ENCODE measurements at places on chromosomes 12 and 14.

- no peak for DNase-seq
Observed at GRCh38 chr12:132522592-132523380, 32.8 kb downstream of the FBRSL1 start.

- no peak for DNase-seq
Observed at GRCh38 chr14:78637489-78637888, 467.3 kb downstream of the NRXN3 start.

DNA sequence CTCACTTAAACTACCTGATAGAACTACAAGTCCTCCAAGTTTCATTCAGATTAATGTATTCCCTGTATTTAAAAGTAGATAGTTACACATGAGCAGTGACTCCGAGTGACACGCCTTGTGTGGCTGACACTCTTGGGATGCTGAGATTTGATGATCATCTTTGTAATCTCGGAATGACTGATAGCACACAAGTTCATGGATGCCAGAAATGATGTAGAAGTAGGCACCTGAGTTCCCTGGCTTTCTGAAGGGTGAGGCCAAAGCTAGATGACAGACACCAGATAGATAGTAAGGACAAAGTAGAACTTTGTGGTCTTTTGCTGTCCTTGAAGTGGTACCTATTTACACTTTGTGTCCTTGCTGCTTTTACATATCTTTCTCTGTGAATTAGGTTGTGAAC is 491.2 kb downstream of the PCNX1 start:
- no peak for DNase-seq

- DNase-seq = no peak
Observed at GRCh38 chr12:76713130-76713529, 50.8 kb upstream of the ZDHHC17 start.

DNA sequence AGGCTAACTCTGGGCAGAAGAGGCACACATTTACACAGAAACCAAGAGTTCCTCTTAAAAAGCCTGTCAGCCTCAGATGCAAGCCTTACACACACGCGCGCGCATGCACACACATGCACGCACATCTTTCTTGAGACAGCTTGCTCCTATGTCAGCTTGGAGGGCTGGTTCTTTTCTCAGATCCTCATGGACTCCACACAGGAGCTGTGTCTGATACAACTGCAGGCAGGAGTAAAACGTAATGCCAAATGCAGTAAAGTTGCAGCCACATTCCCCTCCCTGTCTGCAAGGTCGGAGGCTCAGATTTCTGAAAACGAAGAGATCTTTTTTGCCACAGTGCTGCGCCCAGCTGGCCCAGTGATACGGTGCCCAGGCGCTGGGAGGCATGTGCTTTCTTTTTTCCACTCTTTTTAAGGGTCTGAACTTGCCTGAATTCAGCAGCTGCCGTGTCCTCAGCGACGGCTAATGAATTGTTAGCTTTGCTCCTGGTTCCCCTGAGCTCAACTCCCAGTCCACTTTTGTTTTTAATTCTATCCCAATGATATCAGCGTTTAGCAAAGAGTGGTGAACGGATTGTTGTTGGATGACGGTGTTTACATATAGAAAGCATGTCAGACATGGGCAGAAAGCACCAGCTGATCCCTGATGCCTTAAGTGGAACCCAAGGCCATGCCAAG is 72.9 kb upstream of the FOXN3 start:
- peak; percentile 53 for DNase-seq

DNA sequence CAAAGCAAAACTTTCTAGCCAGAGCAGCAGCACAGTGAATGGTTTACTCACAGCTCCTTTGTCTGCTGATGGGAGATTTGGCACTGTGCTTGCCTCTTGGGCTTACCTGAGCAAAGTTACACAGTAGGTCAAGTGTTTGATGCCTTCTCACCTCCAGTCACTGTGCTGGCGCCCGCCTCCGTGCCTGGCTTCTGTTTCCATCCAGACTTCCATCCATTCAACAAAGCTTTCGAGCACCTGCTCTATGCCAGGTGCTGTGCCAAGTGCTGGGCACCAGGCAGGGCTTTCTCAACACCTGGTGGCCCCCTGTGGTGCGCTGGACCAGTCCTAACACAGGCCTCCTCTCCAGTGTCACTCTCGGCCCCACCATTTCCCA is 199.2 kb upstream of the EEA1 start:
- no peak for DNase-seq

- peak; percentile 15 for DNase-seq
Observed at GRCh38 chr12:92363295-92364146, 217.9 kb upstream of the BTG1 start.

DNA sequence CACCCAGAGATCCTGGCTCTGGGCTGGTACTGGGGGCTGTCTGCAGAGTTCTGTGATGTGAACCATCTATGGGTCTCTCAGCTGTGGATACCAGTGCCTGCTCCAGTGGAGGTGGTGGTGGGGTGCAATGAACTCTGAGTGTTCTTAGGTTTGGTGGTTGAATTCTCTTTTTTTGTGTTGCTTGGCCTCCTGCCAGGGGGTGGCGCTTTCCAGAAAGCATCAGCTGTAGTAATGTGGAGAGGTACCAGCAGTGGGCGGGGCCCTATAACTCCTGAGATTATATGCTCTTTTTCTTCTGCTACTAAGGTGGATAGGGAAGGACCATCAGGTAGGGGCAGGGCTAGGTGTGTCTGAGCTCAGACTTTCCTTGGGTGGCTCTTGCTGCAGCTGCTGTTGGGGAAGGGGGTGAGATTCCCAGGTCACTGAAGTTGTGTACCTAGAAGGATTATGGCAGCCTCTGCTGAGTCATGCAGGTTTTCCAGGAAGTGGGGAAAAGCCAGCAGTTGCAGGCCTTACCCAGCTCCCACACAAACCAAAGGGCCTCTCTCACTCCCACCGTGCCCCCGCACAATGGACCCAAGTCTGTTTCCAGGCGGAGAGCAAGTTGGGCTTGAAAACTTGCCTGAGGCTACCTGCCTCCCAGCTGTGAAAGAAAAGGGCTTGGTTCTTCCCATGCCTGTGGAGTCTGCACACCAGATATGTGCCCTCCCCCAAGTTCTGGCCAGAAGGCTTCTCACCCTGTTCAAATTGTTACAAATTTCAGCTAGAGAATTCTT is 18.6 kb downstream of the CCER1 start:
- DNase-seq = no peak

GRCh38 chr12:53733807-53734200 is 6.6 kb upstream of the CALCOCO1 start:
- no peak for DNase-seq

GRCh38 chr12:107402041-107403022 is 283.3 kb upstream of the PWP1 start:
- DNase-seq = peak; percentile 56

GRCh38 chr12:27015730-27016076 is 1.5 kb upstream of the TM7SF3 start:
- DNase-seq = peak; percentile 34

GRCh38 chr14:22558221-22558913 is 30.7 kb downstream of the DAD1 start:
- DNase-seq = no peak

GRCh38 chr12:90972226-90972625 is 17.2 kb upstream of the CCER1 start:
- no peak for DNase-seq

DNA sequence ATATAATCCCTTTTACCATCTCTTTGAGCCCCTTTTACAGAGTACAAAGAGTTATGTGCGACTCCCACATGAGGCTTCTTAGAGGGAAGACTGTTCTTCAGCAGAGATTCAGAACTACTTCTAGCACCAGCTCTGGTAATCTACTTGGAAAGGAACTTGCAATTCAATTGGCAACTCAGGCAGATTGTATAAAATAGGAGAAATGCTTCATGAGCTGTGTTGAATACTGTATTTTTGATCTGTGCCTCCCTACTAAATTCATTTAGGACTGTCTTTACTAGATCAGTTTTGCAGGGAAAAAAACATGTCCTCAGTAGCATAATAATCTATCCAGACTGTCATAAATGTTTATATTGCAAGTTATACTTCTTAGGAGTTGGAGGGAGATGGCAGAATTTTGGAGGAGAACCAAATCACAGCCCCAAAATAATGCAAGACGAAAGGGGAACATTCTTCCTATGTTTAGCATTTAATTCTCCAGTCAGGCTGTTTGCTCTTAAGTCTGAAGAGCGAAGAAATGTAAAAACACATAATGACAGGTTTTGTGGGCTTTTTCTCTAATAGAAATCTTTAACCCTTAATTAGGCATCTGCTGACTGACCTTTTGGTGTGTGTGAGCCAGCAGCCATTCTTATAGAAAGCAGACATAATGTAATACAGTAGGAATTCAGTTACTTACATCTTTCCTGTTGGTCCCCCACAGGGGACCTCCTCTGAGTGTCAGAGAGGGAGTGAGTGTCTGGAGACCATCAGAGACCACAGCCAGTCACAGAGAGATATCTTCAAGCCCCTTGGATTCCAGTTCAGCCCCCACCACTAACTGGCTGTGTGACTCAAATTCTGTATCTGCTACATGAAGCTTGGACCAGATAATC is 3.9 kb downstream of the ANO4 start:
- peak; percentile 88 for DNase-seq

DNA sequence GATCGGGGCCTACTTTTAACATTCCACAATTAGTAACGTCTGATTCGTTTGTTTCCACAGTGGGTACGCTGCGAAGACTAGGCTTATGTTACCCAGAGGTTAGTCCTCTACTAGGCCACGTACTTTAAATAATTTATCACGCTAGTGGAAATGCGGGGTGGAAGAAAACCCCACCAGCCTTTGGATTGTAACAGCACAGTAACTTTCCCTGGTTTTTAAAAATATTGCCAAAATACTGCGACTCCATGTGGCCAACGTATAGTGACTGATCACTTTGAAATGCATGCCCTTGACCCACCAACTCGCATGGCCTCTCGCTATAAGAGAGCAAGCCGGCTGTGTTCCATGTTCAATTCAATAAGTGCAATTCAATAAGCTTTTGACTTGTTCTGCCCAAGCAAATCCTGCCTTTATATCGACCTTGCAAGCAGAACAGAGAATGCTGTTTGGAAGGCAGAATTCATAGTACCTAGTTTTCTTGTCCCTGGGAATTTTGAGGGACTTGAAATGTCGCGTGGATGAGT is 882 bp upstream of the GTF2A1 start:
- DNase-seq = no peak

GRCh38 chr12:138898-139534 is 72.4 kb downstream of the IQSEC3 start:
- DNase-seq = peak; percentile 26

GRCh38 chr14:104164041-104164440 is 25.7 kb downstream of the KIF26A start:
- no peak for DNase-seq

- DNase-seq = peak; percentile 14
Observed at GRCh38 chr14:95183532-95184412, 26.4 kb upstream of the DICER1 start.

DNA sequence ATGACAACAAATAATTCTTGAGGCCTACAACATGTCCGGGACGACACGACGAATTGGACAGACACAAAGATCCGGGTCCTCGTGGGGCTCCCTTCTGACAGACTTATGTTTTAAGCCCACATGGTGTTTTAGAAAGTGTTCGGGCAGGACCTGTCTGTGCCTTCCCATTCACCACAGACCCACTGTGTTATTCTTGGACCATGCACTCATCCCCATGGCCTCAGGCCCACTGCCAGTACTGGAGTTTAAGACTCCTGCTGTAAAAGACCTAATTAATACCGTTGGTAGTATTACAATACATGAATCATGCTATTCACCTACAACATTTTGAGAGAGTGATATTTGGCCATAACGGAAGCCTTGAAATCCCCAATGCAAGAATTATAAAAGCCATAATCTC is 20.0 kb downstream of the SLC15A4 start:
- no peak for DNase-seq

- DNase-seq = no peak
Observed at GRCh38 chr12:65156366-65156841, 13.0 kb upstream of the LEMD3 start.

DNA sequence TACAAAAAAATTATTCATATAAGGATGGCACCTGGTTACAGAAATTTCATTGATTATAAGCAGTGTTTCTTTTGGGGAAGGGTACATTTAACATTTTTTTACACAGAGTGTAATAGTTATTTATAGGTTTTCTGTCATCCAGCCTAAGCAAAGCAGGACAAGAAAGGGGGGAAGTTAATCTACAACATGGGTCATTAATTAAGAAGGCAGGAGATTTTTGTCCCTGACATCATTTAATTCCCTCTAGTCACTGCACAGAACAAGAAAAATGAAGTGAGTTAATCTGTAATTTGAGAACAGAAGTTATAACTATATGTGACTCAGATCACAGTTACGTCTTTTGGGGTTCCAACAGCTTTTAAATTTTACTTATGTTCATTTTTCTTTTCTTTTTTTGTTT is 173.4 kb downstream of the PTPRO start:
- DNase-seq = peak; percentile 6

- DNase-seq = no peak
Observed at GRCh38 chr12:71870416-71870815, 30.9 kb downstream of the TBC1D15 start.

GRCh38 chr14:24036169-24036962 is 15.4 kb upstream of the CARMIL3 start:
- DNase-seq = peak; percentile 59

- DNase-seq = no peak
Observed at GRCh38 chr14:76408877-76409276, 32.9 kb downstream of the ESRRB start.

DNA sequence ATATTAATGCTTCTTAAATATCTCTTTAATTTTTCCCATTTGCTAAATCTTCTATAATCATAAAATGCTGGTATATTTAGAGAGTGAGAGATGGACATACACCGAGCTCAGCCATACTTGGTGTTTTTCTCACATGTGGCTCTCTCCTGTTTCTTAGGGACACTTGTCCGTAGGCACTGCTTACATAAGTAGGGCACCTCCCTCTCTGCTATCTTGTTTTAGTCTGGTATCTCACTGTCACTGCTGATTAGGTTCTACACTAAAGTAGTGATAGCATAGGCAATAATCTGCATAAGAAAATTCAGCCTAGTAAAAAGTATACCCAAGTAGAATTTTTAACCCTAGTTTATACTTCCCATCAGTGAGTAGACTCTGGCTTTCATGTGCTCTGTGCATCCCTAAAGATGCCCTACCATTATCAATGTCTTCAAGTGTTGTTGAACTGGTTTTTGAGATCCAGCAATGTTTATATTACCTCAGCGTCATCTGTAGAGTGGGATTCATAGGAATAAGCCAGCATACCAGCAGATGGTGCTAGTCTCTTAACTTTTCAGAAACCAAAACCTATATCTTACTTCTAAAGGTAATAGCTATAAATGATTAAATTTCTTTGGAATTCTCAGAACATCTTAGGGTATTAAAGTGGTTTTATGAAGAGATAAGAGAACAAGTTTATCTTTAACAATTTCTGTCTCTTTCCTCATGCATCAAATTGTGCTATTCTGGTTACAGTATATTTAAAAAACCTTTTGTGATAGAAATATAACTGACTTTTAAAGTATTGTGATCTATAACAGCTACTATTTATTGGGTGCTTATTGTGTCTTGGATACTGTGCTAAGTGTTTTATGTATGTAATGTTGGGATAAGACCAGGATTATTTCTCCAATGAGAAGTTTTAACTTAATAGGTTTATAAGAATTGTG is 32.9 kb downstream of the ARID2 start:
- peak; percentile 52 for DNase-seq
